G401 (cell line): ENCODE measurements at places on chromosomes 11 and 22.

GRCh38 chr22:50531546-50531961, 1.7 kb upstream of the TYMP start:
- DNase-seq, result no peak

DNA sequence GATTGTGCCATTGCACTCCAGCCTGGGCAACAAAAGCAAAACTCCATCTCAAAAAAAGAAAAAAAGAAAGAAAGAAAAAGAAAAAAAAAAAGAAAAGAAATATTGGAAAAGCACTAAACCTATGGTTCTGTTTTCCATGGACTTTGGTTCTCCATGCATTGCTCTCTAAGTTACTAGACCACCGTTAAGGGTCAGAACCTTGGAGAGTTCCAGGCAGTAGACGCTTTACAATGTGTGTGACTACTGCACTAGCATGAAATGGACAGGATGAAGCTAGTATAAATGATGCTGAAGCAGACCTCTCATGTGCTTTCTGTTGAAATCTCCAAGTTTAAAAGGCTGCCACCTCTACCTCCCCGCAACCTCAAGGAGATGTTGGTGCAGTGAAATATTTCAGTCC, 63.5 kb downstream of the SIK2 start:
- peak; percentile 17 for DNase-seq

- no peak for DNase-seq
Measured at GRCh38 chr11:107973641-107974040, 35.1 kb upstream of the CUL5 start.

DNA sequence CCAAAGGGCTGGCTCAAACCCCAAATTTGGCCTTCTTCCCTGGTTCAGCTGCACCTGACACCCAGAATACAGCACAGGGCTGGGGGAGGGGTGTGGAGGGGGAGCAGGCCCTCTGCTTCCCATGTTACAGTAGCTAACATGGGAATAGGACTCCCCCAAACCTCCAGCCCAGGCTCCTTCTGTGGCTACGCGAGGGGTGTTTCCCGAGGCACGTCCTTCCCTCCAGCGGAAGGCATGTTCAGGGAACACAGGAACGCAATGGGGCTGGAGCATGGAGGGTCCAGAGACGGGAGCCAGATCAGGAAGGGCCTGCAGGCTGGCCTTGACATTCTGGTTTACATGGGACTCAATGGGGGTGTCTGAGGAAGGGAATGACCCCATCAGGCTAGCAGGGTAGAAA, 11.8 kb upstream of the IGLL1 start:
- no peak for DNase-seq

- no peak for DNase-seq
Measured at GRCh38 chr22:30267382-30268302, 991 bp upstream of the OSM start.
